ENCODE measurements at places on chromosomes 7 and 10.

GRCh38 chr10:11150231-11150731 lies 132.6 kb downstream of the CELF2 start:
- DNase-seq, result no peak

DNA sequence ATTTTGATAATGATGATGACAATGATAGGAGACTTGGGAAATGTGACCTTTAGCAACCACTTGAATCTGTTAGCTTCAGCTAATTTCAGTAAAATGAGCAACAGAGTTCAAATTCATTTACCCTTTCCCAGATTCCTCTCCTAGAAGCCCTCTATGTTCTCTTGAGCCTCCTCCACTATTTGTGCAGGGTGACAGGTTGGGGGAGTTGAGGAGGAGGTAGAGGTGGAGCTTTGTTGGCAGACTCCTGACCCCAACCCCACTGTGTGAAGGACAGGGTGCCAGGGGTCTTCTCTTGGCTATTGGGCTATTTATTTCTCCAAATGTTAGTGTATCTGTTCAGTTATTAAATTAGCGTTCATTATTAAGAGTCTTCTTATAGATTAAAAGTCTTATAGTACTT lies 422.3 kb downstream of the GFRA1 start:
- DNase-seq, result no peak

DNA sequence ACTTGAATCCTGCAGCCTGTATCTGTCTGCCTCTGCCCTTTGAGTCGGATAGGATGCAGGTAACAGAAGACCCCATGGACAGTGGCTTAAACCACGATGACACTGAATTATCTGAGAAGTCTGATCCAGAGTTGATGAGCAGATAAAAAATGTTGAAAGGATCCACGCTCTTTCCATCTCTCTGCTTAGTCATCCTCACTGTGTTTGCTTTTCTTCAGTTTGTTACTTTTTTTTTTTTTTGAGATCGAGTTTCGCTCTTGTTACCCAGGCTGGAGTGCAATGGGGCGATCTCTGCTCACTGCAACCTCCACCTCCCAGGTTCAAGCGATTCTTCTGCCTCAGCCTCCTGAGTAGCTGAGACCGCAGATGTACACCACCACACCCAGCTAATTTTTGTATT lies 36.9 kb upstream of the GOLGA7B start:
- no peak for DNase-seq

GRCh38 chr7:128362670-128363069 lies 1.2 kb upstream of the PRRT4 start:
- DNase-seq, result no peak

DNA sequence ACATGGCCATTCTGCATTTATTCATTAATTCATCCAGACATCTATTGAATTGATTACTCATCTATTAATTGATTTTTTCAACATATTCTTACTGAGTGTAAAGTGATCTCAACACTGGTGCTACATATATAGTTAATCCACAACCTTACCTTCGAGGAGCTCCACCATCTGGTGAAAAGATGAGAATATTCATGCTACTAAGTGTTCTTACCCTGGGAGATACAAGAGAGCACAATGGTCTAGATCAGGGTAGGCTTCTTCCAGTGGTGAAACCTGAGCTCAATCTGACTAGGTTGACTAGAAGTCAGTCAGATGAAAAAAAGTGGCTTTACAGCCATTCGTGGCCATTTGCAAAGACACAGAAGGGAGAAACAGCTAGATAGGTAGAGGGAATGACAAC lies 507.4 kb downstream of the ANKRD7 start:
- no peak for DNase-seq

DNA sequence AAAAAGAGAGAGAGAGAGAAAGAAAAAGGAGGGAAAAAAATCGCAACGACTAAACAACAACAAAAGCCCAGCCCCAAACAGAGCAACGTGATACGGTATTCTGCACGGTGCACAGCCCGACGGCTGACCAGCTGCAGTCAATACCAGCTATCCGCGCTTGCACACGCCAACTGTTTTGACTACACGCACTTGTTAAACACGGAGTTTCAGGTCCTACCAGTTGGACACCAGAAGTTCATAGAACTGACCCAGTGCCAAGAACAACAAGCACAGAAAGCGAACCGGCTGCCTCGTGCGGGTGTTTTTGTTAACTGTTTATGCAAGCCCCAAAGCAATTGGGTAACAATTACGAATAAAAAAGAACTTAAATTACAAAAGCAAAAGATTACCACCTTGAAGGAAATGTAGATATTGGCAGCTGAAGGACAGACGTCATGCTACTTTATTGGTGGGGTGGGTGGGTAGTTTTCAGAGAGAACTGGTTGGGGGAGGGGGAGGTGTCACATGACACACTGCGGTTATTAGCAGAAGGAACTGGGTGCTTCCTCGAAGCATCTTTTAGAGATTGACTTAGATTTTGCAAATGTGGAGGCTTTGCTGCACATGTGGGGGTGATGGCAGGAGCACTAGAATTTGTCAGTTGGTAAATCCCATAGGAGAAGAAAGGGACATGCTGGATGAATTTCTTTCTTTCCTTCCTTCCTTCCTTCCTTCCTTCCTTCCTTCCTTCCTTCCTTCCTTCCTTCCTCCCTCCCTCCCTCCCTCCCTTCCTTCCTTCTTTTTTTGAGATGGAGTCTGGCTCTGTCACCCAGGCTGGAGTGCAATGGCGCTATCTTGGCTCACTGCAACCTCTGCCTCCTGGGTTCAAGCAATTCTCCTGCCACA lies 110.6 kb upstream of the EFCAB10 start:
- DNase-seq, result peak; percentile 45

- DNase-seq, result no peak
These were observed 56.3 kb downstream of the PDZD8 start for GRCh38 chr10:117318909-117319308.

DNA sequence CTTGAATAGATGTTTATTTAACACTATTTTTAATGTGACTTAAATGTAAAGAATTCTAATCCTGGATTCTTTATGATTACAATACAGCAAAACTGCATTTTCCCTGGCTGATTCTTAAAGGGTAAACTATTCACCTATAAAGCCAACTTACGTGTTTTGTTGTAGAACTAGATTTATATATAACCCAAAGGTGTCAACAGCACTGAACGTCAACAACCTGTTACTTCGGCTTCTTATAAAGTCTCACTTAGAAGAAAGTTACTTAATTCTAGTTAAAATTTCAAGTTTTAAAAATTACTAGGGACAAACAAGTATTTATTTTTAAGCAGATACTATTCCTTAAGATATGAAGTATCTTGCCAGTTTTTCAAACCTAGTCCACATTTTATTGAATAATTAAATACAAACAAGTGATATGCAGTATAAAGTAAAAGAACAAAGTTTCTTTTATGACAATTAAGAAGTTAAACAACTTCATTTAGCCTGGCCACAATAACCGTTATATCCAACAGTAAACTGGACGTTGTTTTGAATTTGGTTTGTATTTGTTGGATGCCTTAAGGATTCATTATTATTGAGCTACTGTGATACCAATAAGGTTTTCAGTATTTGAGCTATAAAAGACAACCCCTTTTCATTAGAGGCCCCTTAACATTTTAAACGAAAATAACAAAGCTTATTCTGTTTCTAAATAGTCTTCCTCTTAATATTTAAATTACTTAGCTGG lies 83.1 kb downstream of the SNX10 start:
- no peak for DNase-seq

GRCh38 chr7:106284714-106285050 lies at the start of gene NAMPT:
Gene NAMPT, minus strand, starts transcription at chr7:106284983. Its CDS starts 99 bp downstream, at chr7:106284884.
- no peak for DNase-seq

GRCh38 chr7:56686276-56686859 lies 445.9 kb downstream of the ZNF479 start:
- no peak for DNase-seq

DNA sequence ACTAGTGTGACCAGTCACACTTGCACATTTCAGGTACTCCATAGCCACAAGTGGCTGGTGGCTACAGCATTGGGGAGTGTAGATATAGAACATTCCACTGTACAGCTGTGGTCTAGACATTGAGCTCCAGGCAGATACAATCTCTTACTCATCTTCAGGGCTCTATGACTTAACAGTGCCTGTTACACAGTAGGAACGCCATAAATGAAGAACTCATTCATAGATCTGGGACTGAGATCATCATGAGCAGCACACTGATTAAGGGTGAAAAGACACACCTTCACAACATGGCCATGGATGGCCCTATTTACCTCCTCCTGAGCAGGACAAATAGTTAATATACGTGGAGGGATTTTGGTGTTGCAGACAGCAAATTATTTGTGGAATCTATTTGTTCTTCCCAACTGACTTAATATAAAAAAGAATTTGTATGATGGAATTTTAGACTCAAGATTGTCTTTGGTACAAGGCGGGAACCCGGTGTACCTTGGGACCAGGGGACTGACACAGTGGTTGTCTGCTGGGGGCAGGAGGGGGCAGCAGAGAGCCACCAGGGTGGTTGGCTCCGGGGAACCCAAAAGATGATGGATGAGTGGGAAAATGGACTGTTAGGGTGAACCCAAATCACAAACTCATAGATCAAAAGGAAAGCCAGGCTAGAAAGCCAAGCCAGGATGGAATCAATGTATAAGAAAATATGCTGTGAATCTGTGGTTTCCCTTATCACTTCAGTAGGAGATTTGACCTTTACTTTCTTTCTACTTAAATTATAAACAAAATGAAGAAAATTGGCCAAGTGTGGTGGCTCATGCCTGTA lies 24.3 kb upstream of the CPA2 start:
- DNase-seq, result peak; percentile 59

All from GM13976 (cell line).